Activated CD4-positive, CD25-positive, alpha-beta regulatory T cell (primary cell): ENCODE measurements at places on chromosomes 1 and 21.

GRCh38 chr1:196538473-196538872 lies 69.8 kb downstream of the KCNT2 start:
- DNase-seq: no peak

DNA sequence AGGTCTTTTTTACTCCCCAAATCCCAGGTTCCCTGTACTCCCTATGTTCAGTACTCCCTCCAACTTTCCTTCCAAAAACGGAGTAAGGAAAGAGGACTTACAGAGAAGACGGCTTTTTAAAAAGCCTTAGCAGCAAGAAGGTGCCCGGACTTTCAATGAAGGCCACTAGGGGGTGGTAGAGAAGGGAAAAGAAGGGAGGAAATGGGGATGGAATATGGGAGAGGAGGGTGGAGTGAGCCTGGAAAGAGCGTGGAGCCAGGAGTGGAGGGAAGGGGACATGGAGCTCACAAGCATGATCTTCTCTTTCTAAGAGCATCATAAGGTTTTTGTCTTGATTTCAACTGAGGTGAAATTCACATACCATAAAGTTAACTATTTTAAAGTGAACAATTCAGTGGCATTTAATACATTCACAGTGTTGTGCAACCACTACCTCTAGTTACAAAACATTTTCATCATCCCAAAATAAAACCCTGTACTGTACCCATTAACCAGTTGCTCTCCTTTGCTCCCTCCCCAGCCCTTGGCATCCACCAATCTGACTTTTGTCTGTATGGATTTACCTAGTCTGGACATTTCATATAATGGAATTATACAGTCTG lies 129.9 kb downstream of the ZNF281 start:
- peak; percentile 2 for DNase-seq

- DNase-seq: no peak
Measured at GRCh38 chr1:61873581-61873980, 131.3 kb downstream of the PATJ start.

DNA sequence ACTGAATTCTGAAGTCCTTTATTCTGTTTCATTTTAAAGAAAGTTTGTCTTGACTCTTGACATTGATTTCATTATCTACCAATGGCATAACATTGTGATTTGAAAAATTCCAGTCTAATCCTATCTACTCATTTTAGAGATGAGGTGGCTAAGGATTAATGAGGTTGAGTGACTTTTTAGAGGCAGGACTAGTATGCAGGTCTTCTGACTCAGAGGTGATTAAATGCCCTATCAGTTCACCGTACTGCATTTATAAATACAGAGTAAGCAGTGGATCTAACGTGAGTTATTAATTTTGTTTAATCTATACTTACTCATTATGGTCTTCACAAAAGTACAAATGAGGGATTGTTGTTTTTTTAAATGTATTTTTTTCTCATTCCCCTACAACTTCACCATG lies 277.6 kb downstream of the PTBP2 start:
- DNase-seq: no peak
